ENCODE measurements at places on chromosomes 6 and 20.

- peak; percentile 82 for DNase-seq
Observed at GRCh38 chr6:11496152-11497060, 41.1 kb upstream of the TMEM170B start.

GRCh38 chr6:108562503-108562993 lies 1.8 kb downstream of the FOXO3 start:
- peak; percentile 77 for DNase-seq

DNA sequence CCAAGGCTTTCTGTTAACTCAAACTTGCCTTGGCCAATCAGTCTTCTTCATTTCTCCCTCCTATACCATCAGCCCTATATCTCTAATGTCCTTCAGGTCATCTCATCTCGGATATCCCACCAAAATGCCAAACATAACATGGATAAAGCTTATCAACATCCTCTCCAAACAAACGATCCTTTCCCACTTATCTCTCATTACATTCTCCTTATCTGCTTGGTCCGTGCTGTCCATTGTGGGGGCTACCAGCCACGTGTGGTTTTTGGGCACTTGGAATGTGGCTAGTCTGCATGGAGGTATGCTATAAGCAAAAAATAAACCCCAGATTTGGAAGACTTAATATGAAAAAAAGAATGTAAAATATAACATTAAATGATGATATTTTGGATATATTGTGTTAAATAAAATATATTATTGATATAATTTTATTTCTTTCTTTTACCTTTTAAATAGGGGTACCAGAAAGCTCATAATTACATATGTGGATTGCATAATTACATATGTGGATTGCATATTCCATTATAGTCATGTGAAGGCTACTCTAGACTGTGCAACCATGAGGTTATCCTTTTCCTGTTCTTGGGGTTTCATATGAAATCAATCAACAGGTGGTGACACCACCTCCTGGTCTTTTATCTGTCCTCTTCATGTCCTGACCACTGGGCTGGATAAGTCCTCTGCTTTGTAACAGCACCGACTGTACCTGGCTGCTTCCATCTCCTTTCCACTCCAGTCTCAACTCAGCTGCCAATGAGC lies 123.0 kb downstream of the CD83 start:
- no peak for DNase-seq

DNA sequence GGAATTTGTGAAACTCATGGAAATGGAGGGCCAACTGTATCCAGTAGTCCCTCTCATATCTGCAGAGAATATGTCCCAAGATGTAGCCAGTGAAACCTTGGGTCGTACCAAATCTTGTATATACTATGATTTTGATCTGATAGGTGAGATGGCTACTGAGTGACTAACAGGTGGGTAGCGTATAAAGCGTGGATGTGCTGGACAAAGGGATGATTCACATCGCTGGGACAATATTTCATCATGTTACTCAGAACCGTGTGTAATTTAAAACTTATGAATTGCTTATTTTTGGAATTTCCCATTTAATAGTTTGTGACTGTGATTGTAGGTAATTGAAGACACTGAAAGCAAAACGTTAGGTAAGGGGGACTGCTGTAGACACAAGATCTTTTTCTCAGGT lies 144.1 kb downstream of the SMAP1 start:
- no peak for DNase-seq

- no peak for DNase-seq
Observed at GRCh38 chr6:127812985-127813698, 87.7 kb downstream of the THEMIS start.

DNA sequence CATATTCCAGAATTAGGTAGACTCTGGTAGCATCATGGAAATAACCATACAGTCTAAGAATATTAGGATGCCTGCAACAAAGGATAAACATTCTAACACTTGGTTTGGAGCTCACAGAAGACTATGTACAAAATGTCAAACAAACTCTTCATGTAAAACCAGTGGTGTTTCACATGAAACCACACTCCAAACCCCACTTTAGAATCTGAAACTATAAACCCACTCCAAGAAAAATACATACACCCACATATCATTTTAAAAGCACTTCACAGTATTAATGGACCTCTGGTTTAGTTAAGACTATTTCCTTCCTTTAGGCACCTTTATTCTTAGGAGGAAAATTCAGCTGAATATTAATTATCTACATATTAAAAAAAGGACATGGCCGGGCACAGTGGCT lies 10.5 kb downstream of the AURKA start:
- no peak for DNase-seq
